A549 treated with DMSO at 1 μM for 4 hours (cell line): ENCODE measurements at places on chromosomes 2 and 18. TPM values are rescaled to one million over a fixed set of nuclear protein-coding genes. Genes with fewer than 3 reads are reported as not detected.

The CNGA3 gene
- 0.03 TPM in 1 of 5 replicates, not detected in the others for total RNA-seq

The TMSB10 gene
- total RNA-seq, result 7,472 to 9,403 TPM (median 8,398 TPM) in 5 replicates

The C1QL2 gene
- 0.14 to 0.21 TPM (median 0.14 TPM) in 4 of 5 replicates, not detected in the other for total RNA-seq

The MROH2A gene
- total RNA-seq, result 0.14 to 0.32 TPM (median 0.20 TPM) in 5 replicates

The NOL4 gene
- total RNA-seq, result not detected in 5 replicates

The MC5R gene
- not detected in 5 replicates for total RNA-seq

The OTOF gene
- total RNA-seq, result 0.03 to 0.11 TPM (median 0.09 TPM) in 5 replicates

The STPG4 gene
- not detected in 5 replicates for total RNA-seq

The PSTPIP2 gene
- total RNA-seq, result 0.24 to 0.39 TPM (median 0.28 TPM) in 5 replicates

The EPG5 gene
- total RNA-seq, result 3.3 to 5.6 TPM (median 4.7 TPM) in 5 replicates

The PTPRM gene
- 29.4 to 35.0 TPM (median 34.8 TPM) in 5 replicates for total RNA-seq

The CCT7 gene
- total RNA-seq, result 565 to 891 TPM (median 613 TPM) in 5 replicates

The ERCC3 gene
- 47.5 to 51.9 TPM (median 48.9 TPM) in 5 replicates for total RNA-seq

The DUSP2 gene
- total RNA-seq, result 0.20 to 0.57 TPM (median 0.51 TPM) in 5 replicates

The ACMSD gene
- not detected in 5 replicates for total RNA-seq

The FHOD3 gene
- total RNA-seq, result 2.3 to 2.8 TPM (median 2.4 TPM) in 5 replicates

The SULT1C4 gene
- not detected in 5 replicates for total RNA-seq

The HIBCH gene
- 13.8 to 16.7 TPM (median 14.5 TPM) in 5 replicates for total RNA-seq

The ST8SIA3 gene
- not detected in 5 replicates for total RNA-seq

The MEP1B gene
- 0.03 to 0.15 TPM (median 0.07 TPM) in 5 replicates for total RNA-seq

The KIAA2012 gene
- total RNA-seq, result not detected in 5 replicates

The HAT1 gene
- total RNA-seq, result 70.1 to 88.9 TPM (median 78.8 TPM) in 5 replicates

The SRD5A2 gene
- 0.02 to 0.04 TPM (median 0.03 TPM) in 4 of 5 replicates, not detected in the other for total RNA-seq

The C1GALT1C1L gene
- 1.7 to 2.3 TPM (median 2.1 TPM) in 5 replicates for total RNA-seq

The IL36G gene
- not detected in 5 replicates for total RNA-seq

The GKN1 gene
- 0.57 to 0.74 TPM (median 0.71 TPM) in 5 replicates for total RNA-seq

The ANKRD30BL gene
- not detected in 5 replicates for total RNA-seq
